ENCODE measurements at places on chromosomes 5 and 9.

DNA sequence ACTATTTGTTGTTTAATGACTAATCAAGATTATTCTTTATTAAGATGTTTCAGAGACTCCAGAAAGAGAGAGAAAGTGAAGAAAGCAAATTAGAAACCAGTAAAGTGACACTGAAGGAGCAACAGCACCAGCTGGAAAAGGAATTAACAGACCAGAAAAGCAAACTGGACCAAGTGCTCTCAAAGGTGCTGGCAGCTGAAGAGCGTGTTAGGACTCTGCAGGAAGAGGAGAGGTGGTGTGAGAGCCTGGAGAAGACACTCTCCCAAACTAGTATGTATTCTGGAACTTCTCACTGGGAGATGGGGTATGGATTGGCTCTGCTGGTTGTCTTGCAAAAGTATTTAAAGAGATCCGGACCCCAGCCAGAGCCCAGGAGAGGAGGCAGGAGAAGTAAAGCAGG is 33.6 kb downstream of the RAB14 start:
- no peak for DNase-seq

GRCh38 chr9:137383081-137383783 is 39.7 kb downstream of the EXD3 start:
- DNase-seq, result no peak

DNA sequence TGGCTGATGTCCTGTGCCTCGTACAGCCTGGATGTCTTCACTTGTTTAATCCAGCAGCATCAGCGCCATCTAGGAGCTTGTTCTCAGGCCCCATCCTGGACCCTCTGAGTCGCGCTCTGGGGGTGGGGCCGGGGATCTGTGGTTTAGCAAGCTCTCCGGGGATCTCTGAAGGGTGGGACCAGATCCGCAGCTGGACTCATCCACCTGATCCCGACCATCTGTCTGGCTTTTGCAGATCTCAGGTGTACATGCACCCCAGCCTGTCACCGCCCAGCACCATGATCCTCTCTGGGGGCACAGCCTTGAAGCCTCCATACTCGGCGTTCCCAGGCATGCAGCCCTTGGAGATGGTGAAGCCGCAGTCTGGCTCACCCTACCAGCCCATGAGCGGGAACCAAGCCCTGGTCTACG is 15.1 kb upstream of the POMT1 start:
- no peak for DNase-seq

- no peak for DNase-seq
Measured at GRCh38 chr5:39015743-39016586, 58.2 kb downstream of the RICTOR start.
